CD4-positive, alpha-beta T cell treated with Interleukin-10 for 1 hour (primary cell): ENCODE measurements at places on chromosomes 6 and 20.
A peak's percentile ranks its signal among the peaks of the same experiment; 100 is the strongest.

GRCh38 chr6:107673076-107673494 is 151.0 kb downstream of the SCML4 start:
- no peak for DNase-seq

DNA sequence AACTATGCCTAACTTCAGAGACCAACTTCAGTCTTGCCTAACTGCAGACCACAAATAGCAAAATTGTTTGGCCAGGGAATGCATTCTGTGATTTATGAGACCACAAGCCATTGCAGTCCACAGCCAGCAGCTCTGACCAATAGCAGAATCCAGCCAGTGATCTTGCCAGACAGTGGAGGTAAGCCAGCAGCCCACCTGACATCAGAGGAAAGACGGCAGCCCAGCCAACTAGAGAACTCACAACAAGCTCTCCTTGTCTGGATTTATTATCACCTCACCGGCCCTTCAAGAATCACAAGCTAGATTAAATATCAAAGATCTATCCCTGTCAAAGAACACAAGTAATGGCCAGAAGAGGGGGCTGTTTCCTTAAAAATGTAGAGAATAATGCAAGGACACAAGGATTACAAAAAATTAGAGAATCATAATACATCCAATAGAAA is 66.5 kb upstream of the SLC35F1 start:
- peak; percentile 5 for DNase-seq

DNA sequence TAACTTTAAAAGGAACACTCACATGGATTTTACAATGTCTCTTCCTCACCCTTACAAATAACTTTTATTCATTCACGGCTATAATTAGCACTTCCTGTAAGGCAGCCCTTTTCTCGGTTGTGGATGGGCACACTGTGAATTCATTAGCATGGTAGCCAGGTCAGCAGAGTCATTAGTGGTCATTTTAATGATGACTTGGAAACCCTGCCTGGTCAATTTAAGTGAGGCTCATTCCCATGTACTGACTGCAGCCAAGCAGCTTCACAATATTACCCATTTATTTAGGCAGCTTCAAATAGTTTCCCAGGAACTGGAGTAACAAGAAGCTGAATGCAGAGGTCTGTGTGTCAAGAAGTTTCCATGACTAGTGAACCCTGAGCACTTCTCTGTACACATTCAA is 248.8 kb downstream of the KHDC1L start:
- DNase-seq, result no peak

DNA sequence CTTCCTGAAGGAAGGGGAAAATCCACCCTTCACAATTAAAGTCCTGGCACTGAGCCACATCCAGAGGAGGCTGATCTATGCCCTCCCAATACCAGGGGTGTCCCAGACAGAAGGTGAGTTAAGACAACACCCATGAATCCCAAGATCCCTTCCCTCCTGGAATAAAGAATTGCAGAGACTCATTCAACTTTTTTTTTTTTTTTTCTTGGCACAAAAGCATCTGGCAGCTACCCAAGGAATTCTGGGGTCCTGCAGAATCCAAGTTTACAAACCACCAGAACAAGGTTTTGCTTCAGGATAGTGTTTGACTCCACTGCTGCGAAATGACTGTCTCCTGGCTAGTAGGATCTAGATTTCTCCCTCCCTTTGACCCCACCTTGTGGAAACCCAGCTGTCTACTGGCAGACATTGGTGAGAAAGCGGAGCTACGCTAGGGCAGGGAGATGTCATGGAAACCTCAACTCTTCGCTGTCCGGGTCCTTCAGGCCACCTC is 37.4 kb downstream of the JAG1 start:
- no peak for DNase-seq

DNA sequence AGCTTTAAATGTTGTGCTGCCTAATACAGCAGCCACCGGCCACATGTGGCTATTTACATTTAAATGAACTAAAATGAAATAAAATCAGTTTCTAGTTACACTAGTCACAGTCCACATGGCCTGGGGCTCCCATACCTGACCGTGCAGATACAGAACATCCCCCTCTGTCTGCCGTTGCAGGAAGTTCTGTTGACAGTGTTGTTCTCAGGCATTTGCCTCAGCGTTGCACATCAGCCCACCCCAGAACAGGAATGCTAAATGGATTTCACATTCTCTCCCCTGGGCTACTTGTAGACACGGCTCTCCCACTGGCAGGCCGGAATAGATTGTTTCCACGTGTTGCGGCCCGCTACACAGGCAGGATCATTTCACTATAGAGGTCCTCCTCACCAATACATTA is 26.3 kb downstream of the JAG1 start:
- DNase-seq, result no peak

DNA sequence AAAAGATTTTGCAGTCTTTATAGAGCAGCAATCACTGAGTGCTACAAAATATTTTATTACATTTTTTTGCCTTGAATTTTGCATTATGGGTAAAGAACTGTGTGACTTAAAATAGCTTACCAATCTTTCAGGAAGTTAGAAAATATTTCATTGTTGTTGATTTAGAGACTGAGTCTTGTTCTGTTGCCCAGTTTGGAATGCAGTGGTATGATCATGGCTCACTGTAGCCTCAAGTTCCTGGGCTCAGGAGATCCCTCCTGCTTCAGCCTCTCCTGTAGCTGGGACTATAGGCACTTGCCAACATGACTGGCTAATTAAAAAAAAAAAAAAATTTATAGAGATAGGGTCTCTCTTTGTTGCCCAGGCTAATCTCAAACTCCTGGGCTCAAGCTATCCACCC is 100.8 kb downstream of the ADGRB3 start:
- DNase-seq, result no peak
